ENCODE measurements at places on chromosomes 3 and 15.
A peak's percentile ranks its signal among the peaks of the same experiment; 100 is the strongest.

DNA sequence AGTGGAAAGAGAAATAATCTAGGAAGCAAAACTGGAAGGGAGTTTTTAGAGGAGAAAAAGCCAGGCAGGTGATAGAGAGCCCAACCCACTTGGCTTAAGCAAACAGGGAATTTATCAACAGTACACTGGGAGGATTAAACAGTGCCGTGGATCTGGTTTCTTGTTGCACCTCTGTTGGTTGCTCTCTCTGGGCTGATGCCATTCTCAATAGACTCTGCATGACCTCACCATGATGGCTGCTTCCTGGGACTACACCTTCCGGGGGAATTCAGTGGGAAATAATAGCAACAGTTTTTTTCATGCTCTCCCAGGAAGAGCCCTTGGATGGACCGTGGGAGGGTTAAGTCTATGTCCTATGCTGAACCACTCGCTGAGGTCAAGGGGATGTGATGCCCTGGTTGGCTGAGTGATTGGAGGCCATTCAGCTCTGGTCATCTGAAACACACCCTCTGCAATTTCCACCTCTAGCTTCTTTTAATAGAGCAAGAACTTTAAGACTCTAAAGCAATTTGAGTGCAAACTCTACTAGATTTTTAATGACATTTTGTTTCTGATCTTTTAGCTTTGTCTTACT is 74.2 kb downstream of the EPHB1 start:
- no peak for DNase-seq

- DNase-seq: no peak
Observed at GRCh38 chr3:124478830-124479229, 251.4 kb upstream of the UMPS start.

- no peak for DNase-seq
Observed at GRCh38 chr3:36738702-36739101, 25.7 kb downstream of the DCLK3 start.

DNA sequence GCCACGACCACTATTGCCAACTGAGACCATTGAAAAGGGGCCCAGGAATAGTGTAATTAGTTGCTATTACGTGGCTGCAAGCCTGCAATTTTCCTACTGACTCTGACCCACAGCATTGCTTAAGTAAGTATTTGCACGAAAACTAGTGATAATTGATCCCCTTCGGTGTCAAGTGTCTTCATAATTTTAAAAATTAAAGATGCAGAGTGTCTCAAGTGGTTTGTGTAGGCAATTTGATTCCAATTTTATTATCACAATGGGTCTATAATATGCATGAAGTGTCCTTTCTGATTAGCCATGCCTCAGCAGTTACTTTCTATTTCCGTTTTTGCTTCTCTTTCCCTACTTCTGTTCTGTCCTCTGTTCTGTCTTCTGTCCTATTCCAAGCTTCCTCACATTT is 259.2 kb downstream of the C3orf38 start:
- no peak for DNase-seq

- DNase-seq: no peak
Observed at GRCh38 chr3:146246526-146246925, 4.4 kb downstream of the PLSCR4 start.

DNA sequence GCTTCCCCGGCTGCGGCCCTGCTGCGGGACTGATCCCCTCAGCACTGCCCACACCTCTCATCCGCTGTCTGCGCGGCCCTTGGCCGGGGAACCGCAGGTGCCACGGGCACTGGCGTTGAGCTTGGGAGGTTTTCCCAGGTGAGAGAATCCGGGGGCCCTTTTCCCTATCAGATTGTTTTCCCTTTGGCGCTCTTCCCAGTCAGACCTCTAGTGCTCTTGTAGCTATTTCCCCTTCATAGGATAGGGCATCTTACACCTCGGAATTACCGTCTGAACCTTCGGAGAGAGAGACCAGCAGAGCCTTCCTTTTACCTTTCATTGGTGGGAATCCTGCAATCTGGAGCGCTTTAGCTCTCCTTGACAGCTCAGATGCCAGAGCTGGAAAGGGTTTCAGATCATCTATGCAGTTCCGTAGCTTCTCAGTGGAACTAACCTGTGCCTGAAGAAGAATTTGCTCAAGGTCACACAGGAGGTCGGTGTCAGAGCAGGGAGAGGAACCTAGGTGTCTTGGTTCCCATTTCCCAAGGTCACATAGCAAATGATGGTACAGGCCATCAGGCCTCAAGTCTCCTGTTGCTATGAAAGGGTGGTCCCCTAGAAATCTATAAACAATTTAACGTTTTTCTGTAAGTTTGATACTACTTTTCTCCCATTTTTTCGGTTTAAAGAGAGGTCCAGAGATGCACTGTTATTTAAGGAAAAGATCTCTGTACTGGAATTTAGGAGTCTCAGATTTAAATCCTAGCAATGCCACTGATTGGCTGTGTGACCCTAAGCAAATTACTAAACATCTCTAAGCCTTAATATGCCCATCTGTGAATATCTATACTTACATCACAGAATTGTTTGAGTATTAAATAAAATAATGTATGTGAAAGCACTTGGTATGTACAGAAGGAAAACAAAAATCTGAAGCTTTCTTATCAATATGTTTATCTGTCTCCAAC is 916 bp downstream of the IDH3A start:
- no peak for DNase-seq

DNA sequence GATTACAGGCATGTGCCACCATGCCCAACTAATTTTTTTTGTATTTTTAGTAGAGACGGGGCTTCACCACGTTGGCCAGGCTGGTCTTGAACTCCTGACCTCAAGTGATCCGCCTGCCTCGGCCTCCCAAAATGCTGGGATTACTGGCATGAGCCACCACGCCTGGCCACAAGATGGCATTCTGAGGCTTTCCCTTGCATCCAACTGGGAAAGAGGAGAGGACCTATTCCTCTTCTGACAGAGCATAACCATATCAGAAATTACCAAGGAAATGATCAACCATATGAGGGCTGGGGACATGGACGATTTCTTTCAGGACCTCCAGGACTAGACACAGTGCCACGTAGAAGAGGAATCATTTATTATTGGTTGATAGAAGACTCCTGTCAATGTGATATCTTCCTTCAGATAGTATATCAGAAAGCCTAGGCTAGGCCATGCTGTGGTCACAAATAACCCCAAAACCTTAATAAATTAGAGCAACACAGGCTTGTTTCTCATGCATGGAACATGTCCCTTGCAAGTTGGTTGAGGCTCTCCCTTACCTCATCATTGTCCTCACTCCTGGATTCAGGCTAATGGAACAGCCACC is 372.3 kb upstream of the IL12A start:
- DNase-seq: no peak

GRCh38 chr3:111695636-111696117 is 100.5 kb upstream of the ZBED2 start:
- DNase-seq: peak; percentile 89

DNA sequence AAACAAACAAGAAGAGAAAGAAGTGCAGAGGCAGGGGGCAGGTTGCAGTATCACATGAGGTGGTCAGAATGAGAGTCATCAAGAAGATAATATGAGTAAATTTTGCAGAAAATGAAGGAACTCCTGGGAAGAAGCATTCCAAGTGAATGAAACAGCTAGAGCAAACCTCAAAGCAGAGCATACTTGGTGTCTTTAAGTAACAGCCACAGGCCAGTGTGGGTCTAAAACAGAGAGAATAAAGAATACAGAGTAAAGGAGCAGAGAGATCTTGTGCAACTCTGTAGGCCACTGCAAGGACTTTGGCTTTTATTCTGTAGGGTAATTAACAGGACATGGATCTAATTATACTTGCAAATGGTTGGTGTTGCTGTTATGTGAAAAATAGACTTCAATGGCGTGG is 81.3 kb downstream of the STAC start:
- no peak for DNase-seq

- no peak for DNase-seq
Observed at GRCh38 chr3:177629276-177629675, 432.0 kb upstream of the TBL1XR1 start.

- DNase-seq: no peak
Observed at GRCh38 chr3:88263417-88264100, 113.8 kb downstream of the C3orf38 start.

GRCh38 chr3:62672270-62672987 is 202.8 kb downstream of the CADPS start:
- no peak for DNase-seq

GRCh38 chr3:6099458-6100075 is 761.3 kb upstream of the GRM7 start:
- DNase-seq: no peak

DNA sequence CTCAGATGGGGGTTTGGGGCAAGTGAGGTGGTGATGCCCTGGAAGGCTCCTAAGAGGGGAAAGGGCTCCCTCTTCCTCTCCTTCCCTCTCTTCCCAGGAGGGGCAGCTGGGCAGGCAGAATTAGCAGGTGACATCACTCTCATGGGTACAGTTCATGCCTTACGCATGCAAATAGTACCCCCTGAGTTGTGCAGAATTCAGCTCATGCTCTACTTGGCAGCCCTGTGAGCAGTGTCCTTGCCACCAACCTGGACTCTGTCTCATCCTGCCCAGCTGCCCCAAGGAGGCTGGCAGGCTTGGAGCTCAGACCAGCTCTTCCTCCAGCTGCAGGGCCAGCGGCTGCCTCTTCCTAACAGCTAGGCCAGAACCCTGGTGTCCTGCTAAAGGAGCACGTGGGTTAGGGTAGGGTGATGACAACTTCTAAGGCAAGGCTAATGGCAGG is 3.3 kb downstream of the CHAC1 start:
- DNase-seq: no peak

DNA sequence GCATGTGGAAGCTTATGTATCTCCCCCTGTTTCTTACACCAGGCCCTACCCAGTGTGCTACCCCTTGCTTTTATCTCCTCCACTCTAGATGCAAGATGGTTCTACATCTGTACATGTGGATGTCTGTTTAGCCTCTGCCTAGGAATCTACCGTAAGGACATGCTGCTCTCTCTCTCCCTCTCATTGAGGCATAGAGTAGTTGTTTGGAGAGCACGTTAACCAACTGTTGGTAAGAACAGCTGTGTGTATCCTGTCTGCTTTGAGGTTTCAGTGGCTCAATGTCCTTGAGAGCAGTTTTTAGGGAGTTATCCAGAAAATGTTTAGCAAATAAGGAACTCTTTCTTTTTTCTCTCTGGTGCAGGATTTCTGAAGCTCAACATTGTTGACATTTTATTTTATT is 152.8 kb downstream of the DNAJB8 start:
- no peak for DNase-seq

- DNase-seq: peak; percentile 81
Observed at GRCh38 chr3:194003114-194004057, 132.6 kb upstream of the HES1 start.

GRCh38 chr3:94167796-94168195 is 104.9 kb downstream of the NSUN3 start:
- no peak for DNase-seq

DNA sequence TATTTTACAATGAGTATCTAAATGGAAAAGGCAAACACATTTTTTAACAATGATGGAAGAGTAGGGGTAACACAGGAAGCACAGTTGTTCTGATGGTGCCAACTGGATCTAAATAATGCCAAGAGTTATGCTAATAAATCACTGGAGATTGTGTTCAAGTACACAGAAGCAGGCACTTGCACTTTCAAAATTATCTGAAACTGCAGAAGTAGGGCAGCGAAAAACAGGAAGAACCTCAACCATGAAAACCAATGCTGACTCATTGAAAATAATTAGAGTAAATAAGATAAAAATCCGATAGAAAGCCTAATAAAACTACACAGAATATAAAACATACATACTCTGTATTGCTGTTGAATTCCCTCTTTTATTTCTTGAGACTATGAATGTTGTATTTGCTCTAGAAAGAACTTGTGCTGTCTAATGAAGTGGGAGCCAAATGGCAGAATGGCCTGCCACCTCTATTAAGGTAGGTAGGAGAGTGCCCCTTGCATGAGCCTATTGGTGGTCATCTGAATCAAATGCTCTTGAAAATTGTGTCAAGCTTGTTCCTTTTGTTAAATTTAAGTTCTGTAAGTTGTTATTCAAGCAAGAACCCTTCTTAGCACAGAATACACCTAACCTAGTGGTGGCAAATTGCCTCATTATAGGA is 93.7 kb downstream of the ABI3BP start:
- DNase-seq: no peak

DNA sequence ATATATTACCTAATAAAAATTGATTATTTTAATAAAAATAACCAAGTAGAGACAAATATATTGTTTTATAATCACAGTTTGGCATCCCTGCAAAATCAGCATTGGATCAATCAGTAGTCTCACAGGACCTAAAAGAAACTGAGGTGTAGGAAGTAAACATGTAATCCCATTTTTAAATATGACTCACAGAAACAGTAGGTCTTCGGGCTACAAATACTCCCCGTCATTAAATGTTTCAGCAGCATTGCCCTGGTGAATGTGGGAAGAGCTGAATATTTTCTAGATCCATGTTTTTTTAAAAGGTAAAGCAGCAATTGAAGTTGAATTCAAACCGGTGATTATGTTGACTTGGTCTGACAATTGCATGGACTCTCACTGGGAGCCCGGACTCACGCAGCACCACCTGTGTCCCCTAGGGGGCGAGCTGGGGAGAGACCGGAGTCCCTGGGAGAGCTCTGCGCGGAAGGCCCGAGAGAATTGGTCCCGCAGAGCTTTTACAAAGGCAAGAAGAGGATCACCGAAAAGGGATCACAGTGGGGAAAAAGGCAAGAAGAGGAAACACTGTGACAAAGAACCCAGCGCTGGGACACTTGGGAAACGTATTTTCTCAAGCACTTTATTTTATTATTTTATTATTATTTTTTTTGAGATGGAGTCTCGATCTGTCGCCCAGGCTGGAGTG is 17.2 kb upstream of the USP3 start:
- no peak for DNase-seq

- DNase-seq: no peak
Observed at GRCh38 chr3:55782351-55782750, 295.2 kb upstream of the WNT5A start.

DNA sequence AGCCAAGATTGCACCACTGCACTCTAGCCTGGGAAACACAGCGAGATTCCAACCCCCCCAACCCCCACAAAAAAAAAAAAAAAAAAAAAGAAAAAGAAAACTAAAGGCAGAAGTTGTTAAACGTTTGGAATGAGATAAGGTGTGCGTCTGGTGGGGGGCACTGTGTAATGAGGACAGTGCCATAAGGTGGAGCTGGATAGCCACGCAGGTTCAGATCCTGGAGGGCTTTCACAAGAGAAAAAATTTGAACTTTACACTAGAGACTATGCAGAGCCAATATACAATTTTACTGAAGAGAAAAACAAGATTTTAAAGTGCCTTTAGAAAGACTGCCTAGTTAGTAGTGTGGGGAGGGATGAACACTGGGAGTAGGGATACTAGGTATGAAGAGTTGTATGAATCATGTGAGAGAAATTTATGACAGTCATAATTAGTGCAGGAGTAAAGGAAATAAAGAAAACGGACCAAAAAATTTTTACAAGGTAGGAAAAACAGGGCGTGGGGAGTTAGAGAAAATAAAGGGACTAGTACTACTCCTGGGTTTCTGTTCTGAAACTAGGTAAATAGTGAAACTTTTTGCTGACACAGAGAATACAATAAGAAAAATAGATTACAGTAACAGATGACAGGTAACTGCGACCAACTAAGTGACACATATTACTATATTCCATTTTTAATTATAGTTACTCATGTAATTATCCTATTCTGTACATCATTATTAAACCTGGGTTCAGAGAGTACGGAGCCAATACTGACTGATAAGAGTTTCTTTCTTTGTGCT is 108.1 kb downstream of the PEAK1 start:
- no peak for DNase-seq

Measured in HS-5 (cell line).